Caco-2 (cell line): ENCODE measurements at places on chromosomes 1 and 21. TPM values are rescaled to one million over a fixed set of nuclear protein-coding genes. Genes with fewer than 3 reads are reported as not detected.

DNA sequence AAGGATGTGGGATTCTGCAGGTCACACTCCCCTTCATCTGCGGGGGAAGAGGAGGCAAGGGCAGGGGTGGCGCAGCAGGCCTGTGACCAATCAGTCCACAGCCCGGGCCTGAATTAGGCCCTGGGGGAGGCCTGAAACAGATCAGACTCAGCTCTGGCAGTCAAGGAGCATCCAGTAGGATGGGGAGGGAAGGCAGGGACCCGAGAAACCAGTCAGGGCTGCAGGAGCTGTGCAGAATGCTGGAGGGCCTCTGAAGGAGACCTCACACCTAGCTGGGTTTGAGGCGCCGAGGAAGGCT is 12.7 kb downstream of the TNNT2 start:
- DNase-seq: no peak

GRCh38 chr1:246083416-246083815 is 423.7 kb downstream of the SMYD3 start:
- no peak for DNase-seq

DNA sequence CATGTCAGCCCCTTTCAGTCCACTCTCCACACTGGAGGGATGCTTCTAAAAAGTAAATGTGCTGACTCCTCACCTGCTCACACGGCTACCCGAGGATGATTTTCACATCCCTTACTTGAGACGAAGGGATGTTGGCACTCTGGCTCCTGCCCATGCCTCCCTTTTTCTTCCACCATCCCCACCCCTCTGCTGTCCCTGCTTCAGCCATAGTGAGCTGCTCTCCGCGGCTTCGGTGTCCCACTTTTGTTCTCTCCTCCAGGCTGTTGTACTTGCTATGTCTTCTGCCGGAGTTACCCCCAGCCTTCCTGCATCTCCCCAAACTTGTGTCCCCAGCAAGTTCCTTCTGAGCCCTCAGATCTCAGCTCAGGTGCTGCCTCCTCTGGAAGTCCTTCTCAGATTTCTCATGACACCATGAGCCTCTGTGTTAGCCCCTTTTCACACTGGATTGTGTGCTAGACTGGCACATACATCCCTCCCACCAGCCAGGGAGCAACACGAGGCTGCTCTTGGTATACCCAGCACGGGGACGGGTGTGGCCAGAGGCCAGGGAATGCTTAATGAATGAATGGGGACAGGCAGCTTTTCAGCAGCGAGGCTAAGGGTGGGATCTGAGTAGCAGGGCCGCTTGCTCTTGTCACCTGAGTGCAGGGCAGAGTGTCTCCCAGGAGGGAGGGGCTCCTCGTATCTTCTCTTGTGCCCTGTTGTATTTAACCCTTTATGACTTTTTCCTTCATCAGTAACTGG is 1.3 kb downstream of the ACOT11 start:
- DNase-seq: no peak

The ZSWIM5 gene
- 0.49 and 0.54 TPM in 2 replicates for total RNA-seq

- no peak for DNase-seq
Measured at GRCh38 chr1:100989306-100990077, 36.1 kb downstream of the DPH5 start.

DNA sequence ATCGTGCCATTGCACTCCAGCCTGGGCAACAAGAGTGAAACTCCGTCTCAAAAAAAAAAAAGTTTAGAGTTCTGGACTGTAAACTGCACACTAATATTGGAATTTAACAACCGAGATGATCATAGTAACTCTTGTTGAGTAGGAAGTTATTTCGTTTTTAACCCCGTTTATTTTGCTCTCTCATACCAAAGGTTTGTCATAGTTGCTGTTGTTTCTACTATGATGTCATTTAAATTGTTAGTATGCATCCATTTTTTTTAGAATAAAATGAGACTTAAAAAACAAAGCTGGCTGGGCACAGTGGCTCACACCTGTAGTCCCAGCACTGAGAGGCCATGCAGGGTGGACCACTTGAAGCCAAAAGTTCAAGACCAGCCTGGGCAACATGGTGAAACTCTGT is 49.3 kb downstream of the DOP1B start:
- no peak for DNase-seq

GRCh38 chr1:193311226-193311948 is 125.0 kb upstream of the B3GALT2 start:
- DNase-seq: no peak

The ABCG1 gene
- not detected in 2 replicates for total RNA-seq

The USP16 gene
- total RNA-seq: 24.2 and 27.0 TPM in 2 replicates

The MIXL1 gene
- not detected in 2 replicates for total RNA-seq

DNA sequence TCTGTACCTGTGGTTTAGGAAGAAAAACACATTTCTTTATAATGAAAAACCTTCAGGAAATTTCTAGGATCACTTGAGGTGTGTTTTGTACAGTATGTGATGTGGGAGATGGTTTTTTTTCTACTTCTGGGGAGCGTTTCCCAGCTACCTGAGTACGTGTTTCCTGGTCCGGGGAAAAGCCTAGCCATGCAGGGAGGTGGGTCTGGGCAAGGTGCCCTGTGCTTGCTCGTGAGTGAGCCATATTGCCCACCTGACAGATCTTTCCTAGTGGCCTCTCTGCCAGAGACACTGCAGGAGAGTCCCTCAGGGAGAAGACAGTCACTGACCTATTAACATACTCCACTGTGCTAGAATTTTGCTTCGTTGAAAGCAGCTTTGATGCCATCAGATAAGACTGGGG is 41.3 kb downstream of the TRPM2 start:
- DNase-seq: no peak

GRCh38 chr1:179119513-179119912 is 37.6 kb downstream of the TOR3A start:
- DNase-seq: no peak

DNA sequence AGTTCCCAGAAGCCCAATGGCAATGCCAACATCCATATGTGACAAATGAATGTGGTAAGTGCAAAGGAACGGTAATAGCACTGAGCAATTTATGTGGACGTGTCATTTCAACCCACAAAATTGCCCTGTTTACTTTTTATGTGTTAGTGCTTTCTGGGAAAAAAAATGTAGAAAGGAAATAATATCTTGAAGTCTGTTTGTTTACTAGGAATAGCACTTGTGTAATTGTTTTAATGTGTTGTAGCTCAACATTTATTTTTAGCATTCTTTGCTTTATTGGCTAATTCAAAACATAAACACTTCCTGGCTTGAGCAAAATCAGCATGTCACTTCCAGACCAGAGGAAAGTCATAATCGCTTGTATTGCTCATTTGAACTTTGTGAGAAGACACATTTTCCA is 224.8 kb upstream of the KCNK2 start:
- DNase-seq: no peak

The MYBPH gene
- 19.7 and 25.9 TPM in 2 replicates for total RNA-seq

The VPS45 gene
- total RNA-seq: 19.8 and 25.0 TPM in 2 replicates

GRCh38 chr1:69711190-69711930 is 143.6 kb downstream of the LRRC7 start:
- no peak for DNase-seq

The KLHDC7A gene
- 5.7 and 6.1 TPM in 2 replicates for total RNA-seq
